ENCODE measurements at places on chromosomes 3 and 15.

- no peak for DNase-seq
These were observed 56.3 kb downstream of the BDH1 start for GRCh38 chr3:197499427-197499826.

GRCh38 chr3:144645300-144645699 is 673.7 kb downstream of the DIPK2A start:
- DNase-seq: no peak

DNA sequence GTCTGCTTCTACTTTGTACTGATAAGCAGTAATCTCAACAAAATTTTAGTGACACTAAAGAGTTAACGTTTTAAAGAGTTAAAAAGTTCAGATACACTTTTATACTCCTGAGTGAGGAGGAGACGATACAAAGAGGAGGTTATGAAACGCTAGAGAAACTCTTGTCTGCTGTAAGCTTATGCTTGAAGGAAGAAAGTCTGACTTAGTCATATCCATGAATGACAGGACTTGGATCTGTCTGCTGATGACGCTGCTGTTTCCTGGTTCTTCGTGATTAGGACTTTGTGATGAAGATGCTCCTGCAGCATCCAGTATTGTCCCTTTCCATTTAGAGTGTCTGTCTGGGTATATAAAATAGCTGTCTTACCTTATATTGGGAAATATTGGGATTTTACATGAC is 15.8 kb downstream of the TCF12 start:
- DNase-seq: no peak

DNA sequence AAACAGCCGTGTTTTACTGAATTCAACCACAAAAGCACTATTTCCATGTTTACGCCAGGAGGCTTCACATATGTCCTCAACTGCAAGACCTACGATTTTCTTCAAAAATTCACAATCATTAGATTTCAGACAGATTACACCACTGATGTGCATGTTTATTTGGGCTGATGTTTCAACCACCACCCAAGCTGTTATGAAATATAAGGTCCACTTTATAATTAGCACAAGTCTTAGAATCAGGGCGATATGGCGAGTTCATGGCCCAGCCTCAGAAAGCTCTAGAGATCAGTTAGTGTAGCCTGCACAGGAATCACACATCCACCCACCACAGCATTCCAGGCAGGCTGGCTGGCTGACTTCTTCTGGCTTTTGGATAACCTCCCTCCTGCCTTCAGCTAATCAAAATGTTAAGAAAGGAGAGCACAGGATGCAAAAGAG is 15.4 kb downstream of the SH3BP5 start:
- DNase-seq: no peak

DNA sequence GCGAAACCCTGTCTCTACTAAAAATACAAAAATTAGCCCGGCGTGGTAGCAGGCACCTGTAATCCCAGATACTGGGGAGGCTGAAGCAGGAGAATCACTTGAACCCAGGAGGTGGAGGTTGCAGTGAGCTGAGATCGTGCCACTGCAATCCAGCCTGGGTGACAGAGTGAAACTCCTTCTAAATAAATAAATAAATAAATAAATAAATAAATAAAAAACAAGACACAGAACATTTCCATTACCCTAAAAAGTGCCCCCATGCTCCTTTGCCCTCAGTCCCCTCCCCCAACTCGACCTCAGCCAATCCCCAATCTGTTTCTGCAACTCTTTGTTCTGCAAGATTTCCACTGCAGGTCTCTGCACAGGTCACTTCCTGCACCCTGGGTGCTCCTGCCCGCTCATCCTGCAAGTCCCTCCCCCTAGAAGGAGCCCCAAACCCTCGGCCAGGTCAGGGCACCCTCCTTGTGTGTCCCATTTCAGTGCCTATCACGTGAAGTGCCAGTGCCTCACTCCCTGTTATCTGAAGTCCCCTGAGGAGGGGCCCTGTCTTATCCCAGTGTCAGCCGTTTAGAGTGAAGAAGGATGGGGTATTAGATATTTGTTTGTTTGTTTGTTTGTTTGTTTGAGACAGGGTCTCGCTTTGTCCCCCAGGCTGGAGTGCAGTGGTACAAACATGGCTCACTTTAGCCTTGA is 1.1 kb downstream of the FAM240A start:
- DNase-seq: no peak

DNA sequence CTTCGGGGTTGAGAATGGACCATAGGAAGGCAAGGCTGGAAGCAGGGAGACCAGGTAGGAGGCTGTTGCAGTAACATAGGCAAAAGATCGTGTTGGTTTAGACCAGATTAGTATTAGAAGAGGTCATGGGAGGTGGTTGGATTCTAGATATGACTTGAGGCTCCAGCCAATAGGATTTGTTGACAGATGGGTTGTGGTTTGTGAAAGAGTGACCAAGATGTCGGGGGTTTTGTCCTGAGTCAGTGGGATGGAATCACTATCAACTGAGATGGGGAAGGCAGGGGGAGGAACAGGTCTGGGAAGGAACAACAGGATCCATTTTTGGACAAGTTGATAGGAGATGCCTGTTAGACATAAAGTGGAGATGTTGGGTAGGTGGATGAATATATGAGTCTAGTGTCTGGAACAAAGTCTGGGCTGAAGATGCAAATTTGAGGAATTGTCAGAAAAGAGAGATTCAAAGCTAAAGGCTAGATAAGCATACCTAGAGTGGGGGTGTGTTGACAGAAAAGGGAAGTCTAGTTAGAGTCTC is 95.5 kb upstream of the NPHP3 start:
- no peak for DNase-seq

DNA sequence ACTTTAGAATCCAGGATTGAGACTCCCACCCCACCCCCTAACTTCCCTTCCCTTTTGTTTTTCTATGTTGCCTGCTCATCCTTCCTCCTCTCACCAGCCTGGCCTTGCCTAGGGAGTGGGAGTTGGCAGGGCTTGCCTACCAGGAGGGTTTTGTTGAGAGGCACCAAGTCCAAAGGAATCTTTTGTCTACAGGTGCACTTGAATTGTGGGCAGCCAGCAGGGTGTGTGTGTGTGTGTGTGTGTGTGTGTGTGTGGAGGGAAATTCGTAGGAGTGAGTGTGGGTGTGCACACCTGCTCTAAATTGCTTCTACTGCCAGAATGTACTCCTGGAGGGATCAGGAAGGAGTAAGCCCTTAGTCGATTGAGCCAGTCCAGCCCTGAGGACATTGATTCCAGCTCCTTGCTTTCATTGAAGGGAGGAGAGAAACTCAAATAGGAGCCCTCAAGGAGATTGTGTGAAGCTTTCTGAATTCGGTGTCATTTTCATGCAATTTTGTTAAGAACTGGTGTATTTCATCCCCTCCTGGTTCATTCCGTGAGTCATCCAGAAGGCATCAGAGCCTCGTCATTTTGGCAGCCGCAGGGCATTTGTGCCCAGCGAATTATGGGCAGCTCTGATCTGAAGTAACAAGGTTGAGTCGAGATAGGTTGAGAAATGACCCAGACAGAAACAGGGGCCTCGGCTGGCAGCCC is 112.1 kb downstream of the SLCO3A1 start:
- DNase-seq: no peak

GRCh38 chr3:56459719-56460118 is 8.5 kb downstream of the ERC2 start:
- no peak for DNase-seq

DNA sequence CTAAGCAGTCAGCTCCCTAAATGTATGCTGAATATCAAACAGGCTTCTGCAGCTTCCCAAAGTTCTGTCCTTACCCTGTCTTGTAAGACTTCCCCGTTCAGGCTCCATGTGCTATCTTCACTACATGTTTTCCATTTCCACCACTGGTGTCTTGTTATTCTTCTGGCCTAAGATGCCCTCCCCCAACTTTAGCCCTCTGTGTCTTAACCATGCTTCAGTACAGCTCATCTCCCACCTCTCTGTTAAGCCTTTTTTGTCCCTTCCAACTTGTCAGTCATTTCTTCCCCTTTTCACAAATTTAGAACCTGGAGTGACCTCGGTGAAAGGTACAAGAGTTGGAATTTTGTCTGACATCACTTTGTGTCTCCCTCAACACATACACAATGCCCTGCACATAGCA is 151.7 kb upstream of the TBL1XR1 start:
- no peak for DNase-seq

DNA sequence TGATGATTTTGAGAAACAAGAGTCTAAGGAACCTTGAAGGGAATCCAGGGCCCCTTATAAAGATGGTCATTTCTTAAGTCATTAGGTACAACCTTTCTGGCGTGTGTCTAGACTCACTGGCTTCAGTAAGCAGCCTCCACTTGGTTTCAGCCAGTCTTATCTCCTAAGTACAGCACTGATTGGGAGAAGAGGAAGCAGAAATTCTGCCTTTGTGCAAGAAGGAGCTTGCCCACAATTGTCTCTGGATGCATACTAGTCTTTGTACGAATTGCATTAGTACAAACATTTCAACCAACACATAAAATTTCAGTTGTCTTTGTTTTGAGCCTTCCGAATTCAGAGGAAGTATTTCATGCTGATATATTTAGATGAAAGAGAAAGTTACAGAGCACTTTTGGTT is 139.4 kb downstream of the SLCO3A1 start:
- DNase-seq: no peak

- DNase-seq: no peak
These were observed 127.2 kb downstream of the CD47 start for GRCh38 chr3:107963581-107963980.

DNA sequence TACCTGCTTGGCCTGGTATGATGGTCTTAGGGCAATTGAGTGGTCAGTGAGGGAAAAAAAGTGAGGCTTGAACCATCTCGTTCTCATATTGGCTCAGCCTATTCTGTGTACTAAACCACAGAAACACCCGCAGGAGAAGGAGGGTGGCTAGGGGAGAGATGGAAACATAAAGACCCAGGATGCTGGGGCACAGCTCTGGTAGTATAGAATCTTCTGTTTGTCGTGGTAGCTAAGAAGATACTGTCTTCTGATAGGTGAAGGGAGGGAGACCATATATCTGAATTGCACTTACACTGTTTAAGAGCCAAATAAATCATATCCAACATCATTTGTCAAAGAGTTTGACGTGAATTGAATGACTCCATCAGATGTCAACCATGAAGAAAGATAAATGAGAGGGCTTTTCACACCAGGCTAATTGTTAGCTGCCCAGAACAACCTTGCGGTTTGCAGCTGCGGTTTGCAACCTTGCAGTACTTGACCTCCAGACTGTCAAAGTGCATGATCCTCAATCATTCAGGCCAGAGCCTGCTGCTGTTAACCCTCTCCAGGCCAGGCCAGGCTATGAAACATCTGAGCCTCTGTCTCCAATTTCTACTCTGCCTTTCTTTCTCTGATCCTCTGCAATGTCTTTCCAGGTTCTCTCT is 40.9 kb upstream of the PIK3R4 start:
- no peak for DNase-seq

GRCh38 chr15:90059208-90059985 is 42.9 kb downstream of the IDH2 start:
- DNase-seq: peak; percentile 79

DNA sequence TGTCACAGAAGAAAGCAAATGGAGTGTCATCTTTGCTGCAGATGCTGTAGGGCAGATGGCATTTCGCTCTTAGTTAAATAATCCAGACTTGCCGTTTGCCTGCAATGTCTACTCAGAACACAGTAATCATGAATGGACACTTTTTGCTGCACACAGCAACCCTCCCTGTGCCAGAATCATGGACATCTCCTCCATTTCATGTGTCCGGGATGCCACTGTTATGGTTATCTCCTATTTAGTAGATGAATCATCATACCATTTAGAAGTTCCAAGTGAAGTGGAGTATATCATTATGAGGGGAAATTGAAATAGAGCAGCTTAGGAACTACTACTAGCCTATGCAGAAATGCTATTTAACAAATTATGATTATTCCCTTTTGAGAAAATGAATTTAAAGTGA is 118.5 kb downstream of the DUT start:
- no peak for DNase-seq

GRCh38 chr3:119413603-119414280 is 49.7 kb downstream of the TMEM39A start:
- DNase-seq: no peak

DNA sequence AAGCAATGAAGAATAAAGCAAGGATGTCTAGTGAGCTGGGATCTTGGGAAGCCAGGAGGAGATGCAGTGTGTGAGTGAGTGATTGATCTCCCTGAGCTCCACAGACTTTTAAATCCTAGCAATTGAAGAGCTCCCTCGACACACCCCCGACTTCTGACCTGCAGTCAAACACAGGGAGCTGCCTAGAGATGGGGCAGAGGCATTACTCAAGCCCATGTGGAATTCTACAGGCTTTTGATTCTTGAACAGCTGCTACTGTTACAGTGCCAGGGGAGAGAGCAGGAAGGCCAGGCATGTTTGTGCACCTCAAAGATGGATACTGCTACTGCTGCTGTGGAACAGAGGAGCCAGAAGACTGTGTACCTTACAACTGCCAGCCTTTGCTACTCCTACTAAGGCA is 1403.1 kb upstream of the ALCAM start:
- no peak for DNase-seq

DNA sequence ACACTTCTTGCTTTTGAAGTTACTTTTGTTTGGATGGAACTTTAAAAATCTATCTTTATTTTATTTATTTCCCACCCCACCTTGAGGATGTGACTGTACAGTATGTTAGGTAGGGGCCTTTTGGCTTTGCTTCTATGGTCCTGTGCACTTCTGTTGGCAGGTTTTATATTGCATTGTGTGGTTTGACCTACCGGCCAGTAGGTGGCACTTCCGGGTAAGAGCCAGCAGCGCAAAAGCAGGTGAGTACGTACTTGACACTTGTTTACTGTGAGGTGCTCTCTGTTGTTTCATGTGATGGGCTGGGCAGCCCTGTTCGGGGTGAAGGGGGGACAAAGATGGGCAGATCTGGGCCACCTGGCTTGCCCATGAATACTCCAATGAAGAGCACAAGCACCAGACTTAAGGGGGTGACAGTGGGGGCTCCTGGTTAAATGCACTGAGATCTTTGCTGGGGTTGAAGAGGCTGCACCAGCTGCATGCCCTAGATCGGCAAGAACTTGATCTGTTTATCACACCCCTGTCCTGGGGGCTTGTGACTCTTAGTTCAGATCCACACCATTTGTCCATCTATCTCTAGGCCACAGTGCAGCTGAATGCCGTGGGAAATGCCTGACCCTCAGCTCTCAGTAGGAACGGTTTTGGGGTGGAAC is 131.6 kb downstream of the NLGN1 start:
- DNase-seq: no peak

- DNase-seq: peak; percentile 10
These were observed 417 bp downstream of the TBCCD1 start for GRCh38 chr3:186566772-186567071.

- no peak for DNase-seq
These were observed 58.5 kb upstream of the ZNF148 start for GRCh38 chr3:125433611-125434041.

GRCh38 chr15:80695911-80696661 is 976 bp downstream of the ABHD17C start:
- no peak for DNase-seq

Data from GM12891 (cell line).